HT1080 (cell line): ENCODE measurements at places on chromosomes 16 and 17. TPM values are rescaled to one million over a fixed set of nuclear protein-coding genes. Genes with fewer than 3 reads are reported as not detected.

The VKORC1 gene
- total RNA-seq: 104 and 114 TPM in 2 replicates

- DNase-seq: no peak
Measured at GRCh38 chr17:74404218-74404617, 27.7 kb upstream of the GPRC5C start.

GRCh38 chr17:47693731-47694580 lies at the start of gene TBKBP1:
TSS of gene TBKBP1 (plus strand) at chr17:47694161. CDS start at chr17:47696113, 1,952 bp downstream.
- DNase-seq: no peak

GRCh38 chr17:30340801-30341356 lies 7.0 kb upstream of the TMIGD1 start:
- DNase-seq: peak; percentile 23

- no peak for DNase-seq
Measured at GRCh38 chr16:9874219-9874618, 308.0 kb downstream of the GRIN2A start.
